ENCODE measurements at places on chromosomes 7 and 10.

DNA sequence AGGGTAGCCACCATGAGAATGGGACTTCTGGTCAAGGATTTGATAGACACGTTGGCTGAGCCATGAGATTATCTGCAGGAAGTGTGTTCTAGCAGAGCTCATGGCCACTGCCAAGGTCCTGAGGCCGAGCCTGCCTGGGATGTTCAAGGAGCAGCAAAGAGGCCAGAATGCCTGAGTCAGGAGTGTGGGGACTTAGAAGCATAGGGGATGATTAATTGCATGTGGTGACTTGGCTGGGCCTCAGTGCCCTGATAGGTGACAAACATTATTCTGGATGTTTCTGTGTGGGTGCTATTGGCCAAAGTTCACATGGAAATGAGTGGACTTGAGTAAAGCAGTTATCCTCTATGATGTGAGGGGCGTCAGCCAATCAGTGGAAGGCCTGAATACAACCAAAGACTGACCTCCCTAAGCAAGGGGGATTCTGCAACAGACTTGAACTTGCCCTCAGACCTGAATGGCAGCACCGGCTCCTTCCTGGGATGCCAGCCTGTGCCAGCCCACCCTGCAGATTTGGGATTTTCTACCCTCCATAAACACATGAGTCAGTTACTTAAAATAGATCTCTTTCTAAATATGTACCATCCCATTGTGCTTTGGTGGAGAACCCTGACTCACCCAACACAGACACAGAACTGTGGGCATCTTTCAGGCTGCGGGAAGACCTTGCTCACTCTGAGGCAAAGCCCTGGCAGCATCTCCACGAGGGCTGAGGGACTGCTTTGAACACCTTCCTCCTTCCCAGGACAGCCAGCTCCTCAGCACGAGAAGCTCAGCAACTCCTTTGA, 363.9 kb upstream of the MGMT start:
- DNase-seq = no peak

DNA sequence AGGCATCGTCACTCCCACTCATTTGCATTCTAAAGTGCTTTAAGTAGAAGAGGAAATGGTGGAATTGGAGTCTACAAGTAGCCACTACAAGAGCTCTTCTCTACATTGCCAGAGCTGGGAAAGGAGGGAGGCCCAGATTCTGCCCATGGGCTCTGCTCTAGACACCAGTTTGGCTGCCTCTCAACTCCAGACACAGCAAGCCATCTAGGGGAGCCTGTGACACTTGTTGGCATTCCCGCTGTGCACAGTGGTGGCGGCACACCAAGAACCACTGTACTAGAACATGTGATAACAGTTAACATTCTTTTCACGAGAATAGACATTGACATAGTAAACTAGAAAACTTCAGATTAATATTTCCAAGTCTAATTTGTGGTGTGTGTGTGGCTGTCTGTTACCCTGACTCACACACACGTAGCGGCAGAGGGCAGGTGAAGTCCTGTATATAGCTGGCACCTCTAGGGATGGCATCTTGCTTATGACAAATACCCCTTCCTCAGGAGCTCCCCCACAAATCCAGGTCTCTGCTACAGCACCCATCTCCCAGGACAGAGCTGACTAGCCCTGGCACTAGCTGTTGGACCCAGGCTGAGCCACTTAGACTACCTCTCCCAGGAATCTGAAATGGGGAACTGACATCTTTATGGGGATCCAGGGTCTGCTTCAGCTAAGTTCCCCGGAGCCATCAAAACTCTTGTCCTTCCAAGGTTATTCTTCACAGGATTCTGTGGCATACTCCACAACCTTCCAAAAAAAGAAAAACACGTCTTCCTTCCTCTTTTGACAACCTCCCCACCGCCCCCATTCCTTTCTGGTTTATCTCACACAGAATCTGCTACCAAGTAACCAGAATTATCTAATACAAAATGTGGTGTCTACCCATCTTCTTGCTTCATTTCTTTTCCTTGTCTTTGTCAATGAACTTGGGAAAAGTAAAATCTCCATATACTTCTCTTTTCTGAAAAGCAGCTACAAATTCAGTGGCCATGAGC, 54.7 kb upstream of the MRLN start:
- peak; percentile 78 for DNase-seq

- DNase-seq = no peak
Observed at GRCh38 chr10:97117372-97117771, 68.4 kb downstream of the SLIT1 start.

DNA sequence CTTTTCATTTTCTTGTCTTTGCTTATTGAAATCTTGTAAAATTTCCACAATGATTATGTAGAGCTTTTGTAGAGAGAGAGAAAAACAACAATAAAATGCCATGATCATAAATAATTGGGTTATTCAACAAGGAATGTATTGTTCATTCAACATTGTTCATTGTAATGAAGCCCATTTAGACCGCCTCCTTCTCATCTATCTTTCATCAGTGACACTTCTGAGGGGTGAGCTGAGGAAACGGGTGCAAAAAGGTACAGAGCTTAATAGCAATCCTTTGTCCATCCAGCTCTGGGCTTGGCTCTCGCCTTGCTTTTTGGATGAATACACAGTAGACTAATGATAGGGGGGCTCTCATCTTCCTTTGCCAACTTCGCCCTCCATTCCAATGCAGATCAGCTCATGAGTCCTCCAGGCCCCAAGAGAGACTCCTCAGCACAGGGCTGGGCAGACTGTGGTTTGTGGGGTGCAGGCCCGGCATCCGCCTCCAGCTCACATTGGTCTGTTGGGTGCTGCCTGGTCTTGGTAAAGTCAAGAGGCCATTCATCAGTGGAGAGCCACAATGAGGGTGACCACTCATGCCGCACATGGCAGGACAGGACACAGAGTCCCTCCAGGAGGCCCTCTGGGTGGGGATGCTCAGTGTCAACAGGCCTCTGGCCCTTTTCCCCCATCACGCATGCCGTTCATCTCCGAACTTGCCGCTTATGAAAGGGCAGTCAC, 17.9 kb upstream of the PPA1 start:
- DNase-seq = no peak

DNA sequence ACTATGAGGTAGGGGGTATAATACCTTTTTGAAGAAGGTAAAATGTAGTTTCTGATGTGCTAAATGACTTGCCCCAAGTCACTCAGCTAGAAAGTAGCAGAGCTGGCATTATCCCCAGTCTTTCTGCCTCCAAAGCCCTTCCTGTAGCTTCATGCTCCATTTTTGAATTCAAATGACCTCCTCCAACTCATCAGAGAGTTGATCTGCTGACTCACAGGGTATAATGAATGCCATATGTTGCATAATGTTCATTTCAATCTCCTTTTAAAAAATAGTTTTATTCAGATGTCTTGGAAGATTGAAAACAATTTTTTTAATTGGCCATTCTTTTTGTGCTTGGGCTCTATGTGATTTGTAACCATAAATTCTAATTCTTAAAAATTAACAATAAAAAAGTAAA, 272.8 kb upstream of the IMMP2L start:
- DNase-seq = no peak

- DNase-seq = no peak
Observed at GRCh38 chr10:22580711-22581110, 133.7 kb downstream of the PIP4K2A start.

DNA sequence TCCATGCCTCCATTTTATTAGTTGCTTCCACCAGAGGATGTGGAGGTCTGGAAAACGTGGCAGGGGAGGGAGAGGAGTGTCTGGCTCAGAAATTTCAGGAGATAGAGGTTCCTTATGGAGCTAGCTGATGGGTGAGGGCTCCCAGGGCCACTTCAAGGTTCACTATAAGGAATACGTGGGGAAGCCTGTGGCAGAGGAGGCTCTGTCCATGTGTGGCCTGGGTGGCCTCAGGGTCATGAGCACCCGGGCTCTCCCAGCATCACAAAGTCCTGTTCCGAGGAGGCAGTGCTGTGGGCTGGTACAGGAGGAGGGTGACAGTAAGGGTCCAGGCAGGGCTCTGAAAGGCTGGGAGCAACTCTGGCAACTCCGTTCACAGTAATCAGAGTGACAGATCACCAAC, 24.6 kb downstream of the ARHGAP22 start:
- no peak for DNase-seq

GRCh38 chr10:116521424-116522290, 24.1 kb upstream of the PNLIP start:
- DNase-seq = no peak

DNA sequence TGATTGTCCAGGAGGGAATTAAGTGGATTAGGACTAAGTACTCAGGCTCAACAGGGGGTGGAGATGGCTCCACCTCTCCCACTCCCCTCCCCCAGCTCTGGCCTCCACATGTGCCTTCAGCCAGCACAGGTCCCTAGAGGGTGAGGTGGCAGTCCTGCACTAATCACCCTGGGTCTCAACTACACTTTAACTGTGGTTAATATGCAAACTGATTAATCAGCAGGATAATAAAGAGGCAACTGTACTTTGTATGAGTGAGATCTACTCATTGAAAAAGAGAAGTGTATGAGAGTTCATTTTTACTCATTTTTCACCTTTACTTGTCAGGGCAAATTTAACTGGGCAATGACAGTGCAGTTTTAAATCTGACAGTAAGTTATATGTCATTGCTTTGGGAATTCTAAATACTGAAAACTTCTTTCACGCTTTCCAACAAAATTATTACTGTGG, 223.8 kb upstream of the CCDC6 start:
- DNase-seq = no peak

- DNase-seq = no peak
Observed at GRCh38 chr7:77811516-77812289, 13.1 kb downstream of the PHTF2 start.

GRCh38 chr7:130141161-130141883, 63.9 kb downstream of the TMEM209 start:
- DNase-seq = peak; percentile 88

GRCh38 chr7:44693641-44694313, 54.9 kb upstream of the ZMIZ2 start:
- DNase-seq = no peak

GRCh38 chr10:31646519-31646918, 282.1 kb downstream of the ARHGAP12 start:
- no peak for DNase-seq

- DNase-seq = no peak
Observed at GRCh38 chr10:70849582-70850016, 33.9 kb downstream of the SGPL1 start.

Data from posterior cingulate gyrus (tissue), 11 donors.